ENCODE measurements at places on chromosomes 2 and 18. TPM values are rescaled to one million over a fixed set of nuclear protein-coding genes. Genes with fewer than 3 reads are reported as not detected.

POTEJ gene
- total RNA-seq = not detected

RAMP1 gene
- 0.68 TPM for total RNA-seq

VIT gene
- total RNA-seq = not detected

ERFE gene
- total RNA-seq = 0.42 TPM

SEPTIN10 gene
- total RNA-seq = 0.31 TPM

CAVIN2 gene
- total RNA-seq = not detected

AQP12B gene
- not detected for total RNA-seq

CFC1 gene
- total RNA-seq = not detected

BOLL gene
- total RNA-seq = not detected

FOXI3 gene
- not detected for total RNA-seq

OSBPL1A gene
- 1.0 TPM for total RNA-seq

TUBB8B gene
- not detected for total RNA-seq

DNA sequence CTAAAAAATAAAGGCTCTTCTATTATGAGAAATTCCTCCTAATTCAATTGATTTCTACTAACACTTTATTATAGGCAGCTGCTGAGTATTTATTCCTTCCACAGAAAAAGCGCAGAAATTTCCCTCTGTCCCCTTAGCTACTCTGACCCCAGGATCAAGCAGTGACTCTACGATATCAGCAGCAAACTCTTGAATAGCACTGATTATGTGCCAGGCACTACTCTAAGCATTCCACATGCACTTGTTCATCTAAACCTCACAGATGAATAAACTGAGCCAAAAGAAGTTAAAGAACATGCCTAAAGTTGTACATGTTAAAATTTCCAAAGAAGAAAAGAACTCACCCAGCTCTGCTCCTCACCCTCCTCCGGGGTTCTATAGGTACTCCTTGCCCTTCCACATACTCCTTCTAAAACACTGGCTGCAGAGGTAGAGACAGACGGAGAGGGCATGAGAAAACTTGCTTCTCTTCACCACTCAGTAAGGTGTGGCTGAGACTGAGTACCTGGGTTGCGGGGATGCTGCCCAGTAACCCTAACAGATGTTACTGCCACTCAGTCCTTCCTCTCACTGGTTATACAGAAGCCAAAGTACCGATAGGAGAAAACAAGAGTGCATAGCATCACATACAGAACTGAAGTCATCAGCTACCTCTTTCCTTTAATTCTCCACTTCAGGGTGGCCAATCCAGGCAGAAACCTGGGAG is 9.9 kb downstream of the C1D start:
- no peak for DNase-seq

DNA sequence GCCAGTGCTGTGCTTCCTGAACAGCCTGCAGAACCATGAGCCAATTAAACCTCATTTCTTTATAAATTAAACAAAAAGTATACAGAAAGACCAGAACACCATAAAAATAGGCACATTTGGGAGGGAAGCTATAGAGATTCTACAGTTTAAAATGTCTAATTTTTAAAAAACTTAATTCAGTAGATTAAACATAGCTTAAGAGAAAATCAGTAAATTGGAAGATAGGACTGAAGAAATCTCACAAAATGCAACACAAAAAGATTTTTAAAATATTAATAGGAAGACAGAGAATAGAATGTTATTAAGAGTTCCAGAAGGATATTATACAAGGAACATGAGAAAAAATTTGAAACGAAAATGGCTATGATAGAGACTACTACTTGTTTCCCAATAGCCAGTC is 90.5 kb upstream of the SPTBN1 start:
- DNase-seq = no peak

DNA sequence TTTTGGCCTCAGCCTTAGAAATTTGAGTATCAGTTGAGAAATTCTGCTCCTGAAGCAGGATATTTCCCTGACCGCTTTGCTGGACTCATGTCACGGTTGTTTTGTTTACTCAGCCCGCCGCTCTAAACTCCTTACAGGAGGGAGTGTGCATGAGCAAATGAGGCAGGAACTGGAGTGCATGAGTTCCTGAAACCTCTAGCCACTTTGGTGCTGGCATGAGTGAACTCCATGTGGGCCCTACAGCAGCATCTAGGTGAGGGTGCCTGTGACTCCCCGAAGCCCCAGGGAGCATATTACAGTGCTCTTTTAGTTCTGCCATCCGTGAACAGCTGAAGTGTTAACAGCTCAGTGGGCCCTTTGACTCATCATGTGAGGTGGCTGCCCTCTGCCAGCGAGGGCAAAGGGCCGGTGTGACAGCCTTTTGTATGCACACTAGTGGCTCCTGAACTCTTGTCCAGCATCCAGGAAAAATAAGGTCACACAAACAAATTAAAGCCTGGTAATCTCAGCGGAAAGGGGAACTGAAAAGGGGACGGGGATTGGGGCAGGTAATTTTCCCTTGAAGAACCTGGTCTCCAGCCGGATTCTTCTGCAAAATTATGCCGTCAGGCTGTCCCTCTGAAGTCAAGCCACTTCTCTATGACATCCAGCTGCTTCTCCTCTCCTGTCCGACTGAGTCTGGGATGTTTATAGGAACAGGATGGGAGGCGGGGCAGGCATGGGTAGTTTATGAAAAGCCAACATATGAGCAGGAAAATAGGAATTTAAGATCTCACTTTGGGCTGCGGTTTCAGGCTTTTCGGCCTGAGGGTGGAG is 1668.7 kb downstream of the SUCLG1 start:
- no peak for DNase-seq

- DNase-seq = no peak
Observed at GRCh38 chr2:144048631-144049060, 471.3 kb downstream of the ZEB2 start.

DNA sequence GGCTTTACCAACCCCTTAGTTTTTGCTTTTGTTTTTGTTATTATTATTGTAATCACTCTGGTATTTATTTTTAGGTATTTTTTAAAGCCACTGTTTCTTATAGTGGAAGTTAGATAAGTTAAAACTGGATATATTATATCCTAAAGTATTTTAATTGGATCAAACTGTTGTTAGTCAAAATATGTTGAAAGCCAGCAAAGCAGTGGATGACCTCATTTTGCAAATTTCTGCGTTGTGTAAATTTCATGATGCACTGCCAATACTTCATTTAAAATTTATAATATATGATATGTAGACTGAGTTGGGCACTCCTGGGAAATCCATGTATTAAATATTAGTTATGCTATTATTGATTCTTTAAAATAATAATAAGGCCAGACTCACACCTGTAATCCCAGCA is 661.7 kb upstream of the NRXN1 start:
- no peak for DNase-seq

- DNase-seq = no peak
Observed at GRCh38 chr2:122210898-122211856, 455.7 kb downstream of the TSN start.

- DNase-seq = no peak
Observed at GRCh38 chr2:134780972-134781371, 57.4 kb upstream of the ACMSD start.

DNA sequence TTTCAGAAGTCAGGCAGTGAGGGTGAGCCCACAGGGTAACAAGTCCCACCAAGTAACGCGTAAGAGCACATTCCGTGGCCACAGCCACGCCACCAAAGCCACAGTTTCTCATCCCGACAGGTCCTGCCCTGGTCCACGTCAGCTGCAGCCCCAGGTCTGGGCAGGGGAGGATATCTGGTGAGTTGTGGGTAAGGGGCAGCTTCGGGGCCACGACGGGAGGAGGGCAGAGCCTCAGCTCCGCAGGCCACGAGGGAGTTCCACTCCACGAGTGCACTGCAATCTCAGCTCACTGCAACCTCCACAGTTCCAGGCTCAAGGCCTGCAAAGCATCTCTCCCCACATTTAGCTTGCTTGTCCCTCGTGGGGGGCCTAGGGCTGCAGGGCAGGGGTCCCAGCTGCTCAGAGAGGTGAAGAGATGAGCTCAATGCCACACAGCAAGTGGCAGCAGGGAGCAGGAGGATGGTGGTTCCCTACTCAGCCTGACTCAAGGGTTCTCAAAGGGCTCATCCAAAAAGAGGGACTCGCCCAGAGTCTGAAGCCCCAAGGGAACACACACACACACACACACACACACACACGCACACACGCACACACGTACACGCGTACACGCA is 12.5 kb downstream of the SNORC start:
- peak; percentile 22 for DNase-seq

GRCh38 chr2:127676906-127677305 is 1.6 kb upstream of the LIMS2 start:
- no peak for DNase-seq

- DNase-seq = no peak
Observed at GRCh38 chr2:238774071-238774470, 73.8 kb upstream of the TWIST2 start.

- DNase-seq = no peak
Observed at GRCh38 chr2:177466337-177467195, 74.0 kb downstream of the AGPS start.

GRCh38 chr2:150478200-150478974 is 9.1 kb downstream of the RND3 start:
- no peak for DNase-seq

- no peak for DNase-seq
Observed at GRCh38 chr2:56170504-56170903, 13.3 kb upstream of the CCDC85A start.

DNA sequence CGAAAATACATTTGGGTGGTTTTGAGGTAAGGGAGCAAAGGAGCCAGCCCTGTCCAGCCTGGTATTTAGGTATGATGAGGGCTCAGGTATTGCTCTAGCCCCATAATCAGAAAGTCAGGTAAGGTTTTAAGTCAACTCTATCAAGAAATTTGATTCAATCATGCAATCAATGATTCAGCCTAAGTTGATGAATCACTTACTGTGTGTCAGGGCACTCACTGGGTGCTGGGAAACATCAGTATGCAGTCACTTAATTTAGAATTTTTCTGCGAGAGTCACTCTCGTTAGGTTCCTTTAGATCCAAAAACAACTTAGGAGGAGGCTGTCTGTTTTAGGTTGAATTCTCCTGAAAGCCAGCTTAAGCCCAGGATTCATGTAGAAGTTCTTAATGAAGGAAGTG is 17.7 kb upstream of the SERPINB2 start:
- no peak for DNase-seq

GRCh38 chr2:47513981-47514520 is 111.1 kb downstream of the MSH2 start:
- no peak for DNase-seq

- no peak for DNase-seq
Observed at GRCh38 chr2:181991171-181991885, 5.7 kb downstream of the PPP1R1C start.

DNA sequence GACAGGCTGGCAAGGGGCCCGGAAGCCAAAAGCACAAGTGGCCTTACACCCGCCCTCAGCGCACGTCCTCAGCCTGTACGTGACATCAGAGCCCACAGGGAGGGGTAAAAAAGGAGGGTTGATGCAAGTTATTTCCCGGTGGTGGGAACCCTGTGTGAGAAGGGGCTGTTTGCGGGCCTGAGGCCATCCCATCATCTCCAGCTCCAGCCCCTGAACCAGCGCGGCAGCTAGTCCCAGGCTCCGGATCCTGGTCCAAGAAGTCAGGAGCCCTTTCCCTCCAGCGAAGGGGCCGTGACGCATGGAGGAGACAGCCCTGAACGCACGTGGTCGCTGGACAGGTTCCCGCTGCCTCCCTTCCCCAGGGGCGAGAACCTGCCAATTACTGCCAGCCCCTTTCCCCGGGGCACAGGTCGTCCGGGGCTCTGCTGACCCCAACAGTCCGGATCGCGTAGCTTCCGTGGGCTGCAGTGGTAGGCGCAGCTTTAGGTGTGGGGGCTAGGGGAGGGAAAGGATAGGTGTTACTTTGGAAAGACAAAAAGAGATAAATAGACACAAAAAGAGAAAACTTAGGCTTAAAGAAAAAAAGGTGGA is 1.3 kb upstream of the LRP2 start:
- peak; percentile 67 for DNase-seq

DNA sequence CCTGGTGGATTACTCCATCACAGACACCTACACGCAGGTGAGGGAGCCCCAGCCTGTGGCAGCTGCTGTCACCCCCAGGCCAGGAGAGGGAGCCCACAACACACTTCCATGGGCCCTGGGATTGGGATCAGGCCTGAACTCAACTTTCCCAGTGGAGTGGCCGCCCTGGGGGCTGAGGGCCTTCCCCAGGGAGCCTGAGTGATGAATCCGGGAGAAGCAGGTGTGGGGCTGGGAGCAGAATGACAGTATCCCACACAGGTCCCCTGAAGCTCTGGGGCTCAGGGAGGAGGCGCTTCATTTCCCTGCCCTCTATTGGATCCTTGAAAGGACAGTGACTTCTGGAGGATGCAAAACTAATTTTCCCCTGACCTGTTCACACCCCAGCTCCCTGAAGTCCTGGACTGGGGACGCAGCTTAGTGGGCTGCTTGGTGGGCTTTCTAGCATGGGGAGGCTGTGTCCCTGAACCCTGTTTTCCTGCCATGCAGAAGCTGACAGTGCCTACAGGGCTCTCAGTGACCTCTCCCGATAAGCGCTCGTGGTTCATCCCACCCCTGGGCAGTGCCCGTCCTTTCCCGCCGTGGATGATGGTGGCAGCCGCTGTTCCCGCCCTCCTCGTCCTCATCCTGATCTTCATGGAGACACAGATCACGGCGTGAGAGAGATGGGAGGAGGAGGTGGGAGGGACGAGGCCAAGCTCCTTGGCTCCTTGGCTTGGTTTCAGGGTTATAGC is 11.0 kb downstream of the SLC4A3 start:
- DNase-seq = no peak

DNA sequence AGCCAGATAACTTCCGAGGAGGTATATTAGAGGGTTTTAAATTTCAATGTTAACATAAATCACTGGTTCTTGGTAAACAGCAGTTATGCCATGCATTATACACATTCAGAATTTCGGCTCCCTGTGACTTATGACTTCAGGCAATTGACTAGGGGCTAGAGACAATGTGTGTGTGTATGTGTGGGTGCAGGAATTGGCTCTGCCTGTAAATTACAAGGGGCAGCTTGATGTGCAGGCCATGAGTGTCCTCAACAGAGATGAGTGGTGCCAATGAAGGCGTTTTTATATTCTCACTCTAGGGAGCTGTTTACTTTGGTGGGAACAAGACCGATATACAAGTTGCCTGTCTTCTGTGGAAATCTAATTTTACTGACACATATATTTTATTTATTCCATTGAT is 161.6 kb downstream of the CSRNP3 start:
- DNase-seq = no peak

- DNase-seq = no peak
Observed at GRCh38 chr2:230691005-230691647, 21.5 kb upstream of the CAB39 start.

DNA sequence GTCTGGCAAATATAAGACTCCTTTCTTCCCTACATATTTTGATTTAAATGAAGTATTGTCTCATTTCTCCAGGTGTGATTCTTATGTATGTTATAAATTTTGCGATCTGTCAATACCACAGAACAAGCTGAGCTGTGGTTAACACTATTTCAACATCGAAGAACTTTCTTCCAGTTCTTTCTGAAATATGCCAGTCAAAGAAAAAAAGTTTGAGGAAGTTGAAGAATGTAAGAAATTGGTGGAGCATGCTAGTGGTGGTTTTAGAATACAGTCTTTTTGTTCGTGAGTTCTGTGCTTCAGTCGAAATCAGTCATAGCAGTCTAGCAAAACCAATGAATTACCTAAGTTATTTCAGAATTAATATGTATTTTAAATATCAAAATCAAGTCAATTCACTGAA is 8.6 kb upstream of the COBLL1 start:
- no peak for DNase-seq

DNA sequence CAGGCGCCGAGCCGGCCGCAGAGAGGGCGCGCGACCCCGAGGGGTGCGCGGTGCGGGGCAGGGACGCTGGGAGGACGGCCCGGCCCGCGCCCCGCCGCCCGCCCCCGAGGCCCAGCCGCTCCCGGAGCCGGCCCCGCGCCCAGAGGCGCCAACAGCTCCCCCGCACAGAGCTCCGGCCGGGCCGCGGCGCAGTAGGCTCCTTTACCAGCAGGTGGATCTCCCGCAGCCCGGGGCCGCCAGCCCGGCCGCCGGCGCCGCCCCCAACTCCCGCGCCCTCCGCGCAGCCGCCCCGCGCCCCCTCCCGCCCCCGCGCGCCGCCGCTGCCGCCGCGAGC is 258 bp downstream of the MGAT4A start:
- DNase-seq = peak; percentile 79

Data from activated naive CD8-positive, alpha-beta T cell treated with anti-CD3 and anti-CD28 coated beads, Interleukin-2, amount 10 ng/mL, durations not matched to agents 7 days and 5 days (primary cell).